Thymus (tissue), 14 donors: ENCODE measurements at places on chromosomes 12 and 14. TPM values are rescaled to one million over a fixed set of nuclear protein-coding genes. Genes with fewer than 3 reads are reported as not detected.
A peak's percentile ranks its signal among the peaks of the same experiment; 100 is the strongest.

BCL11B gene
- 55.5 TPM for total RNA-seq

- no peak overlapping the region for H3K27ac ChIP-seq
- H3K27me3 ChIP-seq, result no peaks in the 10 kb centered on the region
- no peaks in the 10 kb centered on the region for H3K36me3 ChIP-seq
- no peak for DNase-seq
- no peaks in the 10 kb centered on the region for H3K4me1 ChIP-seq
- no peak overlapping the region for H3K4me3 ChIP-seq
These were observed 69.9 kb downstream of the MYRFL start for GRCh38 chr12:69894800-69895383.

GRCh38 chr14:101706509-101707067 is 54.9 kb upstream of the PPP2R5C start:
- H3K27ac ChIP-seq, result no peak overlapping the region
- no peak overlapping the region for H3K4me3 ChIP-seq
- H3K27me3 ChIP-seq, result peaks cover 11% of the 10 kb centered on the region
- no peak for DNase-seq

GRCh38 chr12:6369916-6370575 is 5.3 kb downstream of the SCNN1A start:
- peaks cover 30% of the 10 kb centered on the region for H3K4me1 ChIP-seq
- no peaks in the 10 kb centered on the region for H3K36me3 ChIP-seq
- no peak for DNase-seq
- H3K4me3 ChIP-seq, result no peak overlapping the region

GRCh38 chr12:3081886-3082285 is 4.7 kb downstream of the TSPAN9 start:
- no peaks in the 10 kb centered on the region for H3K36me3 ChIP-seq
- no peak overlapping the region for H3K27ac ChIP-seq
- DNase-seq, result no peak

SLC25A21 gene
- total RNA-seq, result 0.90 TPM

DNA sequence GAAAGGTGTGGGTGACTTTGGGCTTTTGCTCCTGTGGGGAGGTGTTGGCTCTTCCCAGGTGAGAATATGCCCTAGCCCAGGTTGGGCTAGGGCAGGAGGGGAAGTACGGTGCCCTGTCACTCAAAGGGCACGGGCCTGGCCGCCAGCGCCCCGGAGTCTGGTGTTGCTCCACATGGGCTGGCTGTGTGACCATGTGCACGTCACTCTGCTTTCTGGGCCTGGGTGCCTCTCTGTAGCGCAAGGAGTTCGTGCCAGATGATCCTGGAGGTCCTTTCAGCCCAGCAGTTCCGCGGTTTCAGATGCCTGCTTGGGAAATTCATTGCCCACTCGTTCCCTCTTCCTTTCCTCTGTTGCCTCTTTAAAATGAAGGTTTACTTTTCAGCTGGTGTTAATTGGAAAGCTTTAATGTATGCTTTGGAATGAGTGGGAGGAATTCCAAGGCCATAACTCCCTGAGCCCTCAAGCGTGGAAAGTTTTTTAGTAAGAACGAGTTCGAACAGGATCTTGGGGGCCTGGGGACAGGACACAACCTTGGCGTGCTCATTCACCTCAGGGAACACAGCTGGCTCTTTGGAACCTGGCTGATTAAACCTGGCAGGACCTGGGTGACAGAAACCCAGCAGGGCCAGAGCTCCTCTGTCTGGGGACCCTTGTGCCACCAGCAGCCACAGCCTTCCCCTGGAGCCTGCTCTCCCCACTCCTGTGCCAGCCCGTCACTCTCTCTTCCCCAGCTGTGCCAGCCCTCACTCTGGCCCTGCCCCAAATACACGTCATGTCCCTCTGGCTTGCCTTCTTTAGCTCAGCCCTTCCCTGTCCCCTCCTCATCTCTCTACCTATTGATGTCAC is 42.8 kb downstream of the TSPAN9 start:
- no peak for DNase-seq
- H3K36me3 ChIP-seq, result no peaks in the 10 kb centered on the region
- H3K4me3 ChIP-seq, result no peak overlapping the region
- no peak overlapping the region for H3K27ac ChIP-seq

NEUROD4 gene
- total RNA-seq, result 0.09 TPM

- H3K27ac ChIP-seq, result no peak overlapping the region
- H3K4me1 ChIP-seq, result no peaks in the 10 kb centered on the region
- DNase-seq, result no peak
These were observed 20.0 kb downstream of the TMEM30B start for GRCh38 chr14:61260939-61261776.

DNA sequence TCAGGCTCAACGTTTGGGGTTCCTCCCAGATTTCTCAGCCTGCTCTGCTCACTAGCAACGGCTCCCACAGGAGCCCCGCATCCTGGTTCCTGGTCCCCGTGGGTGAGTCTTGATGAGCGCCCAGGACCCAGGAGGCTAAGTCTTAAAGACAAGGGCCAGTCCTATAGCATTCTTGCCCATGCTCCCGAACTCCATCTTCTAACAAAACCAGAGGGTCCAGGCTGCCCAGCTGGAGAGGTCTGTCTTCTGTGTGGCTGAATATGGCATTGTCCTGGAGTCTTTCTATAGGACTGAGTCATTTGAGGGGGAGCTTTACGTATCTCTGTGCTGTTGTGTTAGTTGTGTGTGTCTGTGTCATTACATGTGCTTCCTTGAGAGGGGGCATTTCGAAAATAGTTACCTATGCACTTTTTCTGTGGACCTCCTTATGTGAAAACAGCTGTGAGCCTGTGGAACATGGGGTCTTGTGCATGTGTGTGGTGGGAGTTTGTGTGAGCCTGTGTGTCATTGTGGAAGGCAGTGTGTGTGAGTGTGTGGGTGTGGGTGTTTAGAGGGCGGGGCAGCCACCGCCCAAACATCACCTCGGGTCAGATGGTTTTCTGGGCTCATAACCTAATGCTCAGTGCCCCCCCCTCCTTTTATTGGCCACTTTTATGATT is 9.1 kb upstream of the TBX5 start:
- H3K4me1 ChIP-seq, result no peaks in the 10 kb centered on the region
- H3K36me3 ChIP-seq, result no peaks in the 10 kb centered on the region
- peaks cover 57% of the 10 kb centered on the region for H3K27me3 ChIP-seq
- H3K27ac ChIP-seq, result no peak overlapping the region
- H3K4me3 ChIP-seq, result no peak overlapping the region
- no peak for DNase-seq

DNA sequence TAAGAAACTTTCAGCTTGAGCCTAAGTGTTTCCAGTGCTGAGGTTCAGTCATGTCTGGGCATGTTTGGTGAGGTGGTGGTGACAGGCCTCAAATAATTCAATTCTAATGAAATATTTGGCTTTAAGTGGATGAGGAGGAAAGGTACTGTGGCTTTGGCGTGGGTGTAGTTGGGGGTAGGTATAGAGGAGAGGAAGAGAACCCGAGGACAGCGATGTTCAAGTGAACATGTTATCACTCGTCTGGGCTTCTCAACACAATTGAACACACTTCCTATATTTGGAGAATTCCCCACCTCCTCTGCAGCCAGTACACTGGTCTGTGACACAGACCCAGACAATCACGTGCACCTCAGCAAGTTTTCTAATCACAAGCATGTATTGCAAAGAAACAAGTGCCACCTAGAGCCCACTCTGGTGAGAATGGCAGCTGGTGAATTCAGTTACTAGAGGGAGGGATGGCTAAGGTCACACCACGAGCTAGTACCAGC is 53.0 kb downstream of the IFNG-AS1 start:
- no peak overlapping the region for H3K4me3 ChIP-seq

- no peaks in the 10 kb centered on the region for H3K4me1 ChIP-seq
- H3K36me3 ChIP-seq, result no peaks in the 10 kb centered on the region
- no peak overlapping the region for H3K27ac ChIP-seq
- H3K4me3 ChIP-seq, result no peak overlapping the region
These were observed 46.5 kb downstream of the SOCS2 start for GRCh38 chr12:93618891-93619410.

DNA sequence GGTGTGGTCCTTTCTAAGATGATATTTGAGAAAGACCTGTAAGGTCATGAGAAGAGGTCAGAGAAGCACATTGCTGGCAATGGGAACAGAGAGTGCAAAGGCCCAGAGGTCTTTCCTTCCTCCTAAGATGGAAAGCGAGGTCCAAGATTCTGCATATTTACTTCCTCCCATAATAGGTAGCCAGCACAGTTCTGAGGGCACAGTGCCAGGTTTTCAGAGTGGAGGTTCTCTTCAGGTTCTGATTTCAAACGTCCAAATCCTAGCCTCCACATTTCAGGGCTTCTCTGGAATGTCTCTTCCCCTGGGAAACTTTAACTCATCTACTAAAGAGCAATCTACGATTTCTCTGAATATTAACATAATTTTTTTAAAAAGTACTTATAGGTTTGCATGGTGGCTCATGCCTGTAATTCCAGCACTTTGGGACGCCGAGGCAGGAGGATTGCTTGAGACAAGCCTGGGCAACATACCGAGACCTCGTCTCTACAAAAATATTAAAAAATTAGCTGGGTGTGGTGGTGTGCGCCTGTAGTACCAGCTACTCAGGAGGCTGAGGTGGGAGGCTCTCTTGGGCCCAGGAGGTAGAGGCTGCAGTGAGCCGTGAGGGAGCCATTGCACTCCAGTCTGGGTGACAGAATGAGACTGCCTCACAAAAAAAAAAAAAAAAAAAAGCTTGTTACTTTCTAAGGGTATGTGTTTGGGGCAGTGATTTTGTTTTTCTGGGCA is 526 bp upstream of the MRPL42 start:
- DNase-seq, result no peak
- H3K27me3 ChIP-seq, result no peaks in the 10 kb centered on the region
- H3K27ac ChIP-seq, result no peak overlapping the region
- H3K4me1 ChIP-seq, result peaks cover 10% of the 10 kb centered on the region
- H3K4me3 ChIP-seq, result peak overlapping the region; percentile 80
- peaks cover 14% of the 10 kb centered on the region for H3K36me3 ChIP-seq

GRCh38 chr12:4933411-4933810 is 23.7 kb downstream of the KCNA1 start:
- no peaks in the 10 kb centered on the region for H3K27me3 ChIP-seq
- no peak overlapping the region for H3K4me3 ChIP-seq
- no peak for DNase-seq
- no peak overlapping the region for H3K27ac ChIP-seq
- no peaks in the 10 kb centered on the region for H3K4me1 ChIP-seq

E2F7 gene
- 4.4 TPM for total RNA-seq

LLPH gene
- 20.3 TPM for total RNA-seq

DNA sequence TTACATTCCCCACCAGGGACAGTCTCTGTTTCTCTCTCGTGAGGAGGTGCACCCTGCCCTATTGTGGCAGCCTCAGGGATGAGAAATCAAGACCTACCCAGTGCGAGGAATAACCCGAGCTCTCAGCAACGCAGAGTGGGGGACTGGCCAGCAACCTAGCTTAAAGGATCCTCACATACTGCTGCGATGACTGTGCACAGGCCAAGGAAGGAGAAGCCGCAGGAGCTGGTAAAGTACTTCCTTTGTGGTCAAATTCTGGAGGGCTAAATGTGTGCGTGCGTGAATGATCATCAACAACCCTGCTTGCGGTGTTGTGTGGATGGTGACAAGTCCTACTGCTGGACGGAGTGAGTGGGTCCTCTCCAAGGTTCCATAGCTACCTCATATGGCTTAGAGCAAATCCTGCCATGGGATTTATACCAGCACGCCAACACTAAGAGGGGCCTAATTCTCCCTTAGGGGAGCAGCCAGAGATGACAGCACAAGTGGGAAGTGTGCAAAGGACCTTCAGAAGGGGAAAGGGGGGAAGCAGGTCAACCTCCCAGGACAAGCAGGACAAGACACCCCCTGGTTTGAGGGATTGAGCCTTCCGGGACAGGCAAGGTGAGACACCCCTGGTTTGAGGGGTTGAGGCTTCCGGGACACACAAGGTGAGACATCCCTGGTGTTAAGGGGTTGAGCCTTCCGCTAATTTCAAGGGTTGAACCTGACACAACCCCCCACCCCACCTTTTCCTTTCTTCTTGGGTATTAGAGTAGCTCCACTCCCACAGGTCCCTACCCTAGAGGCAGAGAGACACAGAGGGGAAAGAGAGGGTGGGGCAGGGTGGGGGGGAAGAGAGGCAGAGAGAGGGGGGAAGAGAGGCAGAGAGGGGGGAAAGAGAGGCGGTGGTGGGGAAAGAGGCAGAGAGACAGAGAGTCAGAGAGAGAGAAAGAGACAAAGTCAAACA is 58.8 kb upstream of the AP4S1 start:
- DNase-seq, result no peak
- no peaks in the 10 kb centered on the region for H3K27me3 ChIP-seq
- no peak overlapping the region for H3K4me3 ChIP-seq
- no peaks in the 10 kb centered on the region for H3K4me1 ChIP-seq
- no peaks in the 10 kb centered on the region for H3K36me3 ChIP-seq

GRCh38 chr12:127113945-127114344 is 1153.0 kb upstream of the TMEM132C start:
- no peaks in the 10 kb centered on the region for H3K4me1 ChIP-seq
- H3K27me3 ChIP-seq, result no peaks in the 10 kb centered on the region
- H3K36me3 ChIP-seq, result no peaks in the 10 kb centered on the region
- H3K27ac ChIP-seq, result no peak overlapping the region
- no peak for DNase-seq

GRCh38 chr14:38078393-38078792 is 129.3 kb upstream of the SSTR1 start:
- H3K4me1 ChIP-seq, result no peaks in the 10 kb centered on the region
- no peak overlapping the region for H3K4me3 ChIP-seq

DNA sequence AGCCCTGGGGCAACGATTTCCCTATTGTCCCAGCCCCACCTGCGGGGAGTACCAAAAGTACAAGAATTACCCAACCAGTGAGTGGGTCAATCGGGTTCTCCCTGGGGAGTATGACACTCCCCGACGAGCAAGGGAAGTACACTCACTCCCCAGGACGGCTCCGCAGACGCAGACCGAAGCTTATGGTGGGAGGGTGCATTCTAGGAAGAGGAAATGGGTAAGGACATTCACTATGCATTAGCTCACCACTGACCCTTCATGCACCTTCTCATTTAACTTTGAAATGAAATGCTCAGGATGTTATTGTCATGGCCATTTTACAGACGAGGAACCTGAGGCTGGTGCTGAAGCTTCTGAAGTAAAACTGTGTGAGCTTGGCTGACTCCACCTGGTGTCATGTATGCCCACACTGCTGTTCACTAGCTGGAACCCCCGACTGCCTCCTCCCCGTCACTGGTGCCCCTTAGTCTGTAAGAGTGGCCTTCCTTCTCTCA is 45.8 kb upstream of the TMED10 start:
- H3K4me3 ChIP-seq, result no peak overlapping the region
- no peaks in the 10 kb centered on the region for H3K27me3 ChIP-seq
- no peaks in the 10 kb centered on the region for H3K36me3 ChIP-seq
- DNase-seq, result no peak
- no peaks in the 10 kb centered on the region for H3K4me1 ChIP-seq

ANKS1B gene
- total RNA-seq, result 4.9 TPM

- H3K4me3 ChIP-seq, result no peak overlapping the region
- no peaks in the 10 kb centered on the region for H3K27me3 ChIP-seq
- DNase-seq, result no peak
- H3K4me1 ChIP-seq, result no peaks in the 10 kb centered on the region
- H3K27ac ChIP-seq, result no peak overlapping the region
- H3K36me3 ChIP-seq, result peaks cover 9% of the 10 kb centered on the region
These were observed 59.8 kb downstream of the MARK3 start for GRCh38 chr14:103444837-103445524.

FAM181A gene
- total RNA-seq, result not detected

GRCh38 chr14:86712727-86713126 is 1182.8 kb downstream of the FLRT2 start:
- no peak for DNase-seq
- no peaks in the 10 kb centered on the region for H3K36me3 ChIP-seq
- H3K27ac ChIP-seq, result no peak overlapping the region
